Activated CD4-positive, alpha-beta T cell treated with anti-CD3 and anti-CD28 coated beads, Interleukin-2, amount 50 U/mL, for 4 hours (primary cell): ENCODE measurements at places on chromosomes 3 and 15.

DNA sequence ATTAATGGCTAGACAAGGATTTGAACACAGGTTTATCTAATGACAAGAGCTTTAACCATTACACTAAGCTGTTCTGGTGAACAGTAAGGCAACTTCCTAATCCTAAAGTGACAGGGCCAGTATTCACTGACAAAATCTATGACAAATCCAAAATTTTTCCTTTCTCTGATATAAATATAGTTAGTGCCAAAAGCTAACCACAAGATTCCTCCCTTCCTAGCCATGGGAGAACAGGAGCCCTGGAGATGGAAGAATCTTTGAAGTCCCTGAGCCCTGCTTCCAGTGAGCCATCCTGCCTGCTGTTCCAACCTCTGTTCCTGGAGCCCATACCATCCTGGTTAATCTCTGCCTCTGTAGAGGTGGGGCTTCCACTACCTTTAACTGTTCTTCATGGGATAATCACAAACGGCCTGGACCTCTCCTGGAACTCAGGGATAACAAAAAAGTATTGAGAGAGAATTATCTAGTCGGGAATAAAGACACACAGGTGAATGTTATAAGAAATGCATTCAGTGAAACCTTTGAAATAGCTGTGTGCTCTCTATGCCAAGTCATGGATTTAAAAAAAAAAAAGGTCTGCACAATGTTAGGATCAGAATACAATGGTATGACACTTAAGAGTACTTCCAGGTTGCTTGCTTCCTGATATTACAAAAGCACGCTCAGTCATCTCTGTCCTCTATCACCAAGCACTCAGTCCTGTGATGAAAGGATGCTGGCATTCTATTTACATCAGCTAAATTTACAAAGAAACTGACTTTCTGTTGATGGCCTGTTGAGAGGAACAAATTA lies 235.8 kb downstream of the SUCLG2 start:
- DNase-seq, result no peak

DNA sequence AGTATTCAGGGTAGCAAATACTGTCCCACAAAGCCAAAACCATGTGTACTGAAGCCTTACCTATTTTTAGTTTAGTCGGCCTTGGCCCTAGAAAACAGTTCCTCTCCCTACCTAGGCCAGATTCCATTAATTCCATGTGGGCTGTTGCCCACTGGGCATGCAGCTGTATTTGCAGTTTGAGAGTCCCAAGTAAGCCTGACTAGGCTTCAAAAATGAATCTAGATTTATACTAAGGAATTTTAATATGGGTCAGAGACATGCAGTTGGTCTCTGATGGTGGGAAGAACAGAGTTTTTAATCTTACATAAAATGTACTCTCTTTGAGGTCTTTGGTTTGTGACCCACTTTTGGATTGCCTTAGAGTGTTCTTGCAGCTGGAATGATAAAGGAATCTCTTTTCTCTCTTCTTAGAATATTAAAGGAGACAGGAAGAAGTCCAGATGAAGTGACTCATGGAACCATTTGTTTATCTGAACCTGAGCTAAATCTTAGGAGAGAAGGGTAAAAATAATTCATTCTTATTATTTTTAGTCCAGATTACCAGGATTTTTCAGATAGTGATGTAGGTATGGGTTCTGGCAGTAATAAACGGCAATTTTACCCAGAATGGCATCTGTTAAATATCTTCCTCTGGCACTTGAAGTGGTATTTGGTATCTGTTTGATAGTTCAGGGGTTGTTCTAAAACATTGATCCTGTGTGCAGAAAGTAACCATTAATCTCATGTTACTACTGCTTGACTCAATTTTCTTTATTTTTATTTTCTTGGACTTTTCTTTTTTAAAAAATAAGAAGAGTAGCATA lies 33.8 kb downstream of the GLCE start:
- DNase-seq, result no peak

GRCh38 chr3:24318677-24319287 lies 175.9 kb downstream of the THRB start:
- DNase-seq, result no peak

GRCh38 chr3:39386318-39386717 lies 3.1 kb downstream of the SLC25A38 start:
- DNase-seq, result no peak

- DNase-seq, result no peak
These were observed 13.9 kb upstream of the ANPEP start for GRCh38 chr15:89828281-89829145.

DNA sequence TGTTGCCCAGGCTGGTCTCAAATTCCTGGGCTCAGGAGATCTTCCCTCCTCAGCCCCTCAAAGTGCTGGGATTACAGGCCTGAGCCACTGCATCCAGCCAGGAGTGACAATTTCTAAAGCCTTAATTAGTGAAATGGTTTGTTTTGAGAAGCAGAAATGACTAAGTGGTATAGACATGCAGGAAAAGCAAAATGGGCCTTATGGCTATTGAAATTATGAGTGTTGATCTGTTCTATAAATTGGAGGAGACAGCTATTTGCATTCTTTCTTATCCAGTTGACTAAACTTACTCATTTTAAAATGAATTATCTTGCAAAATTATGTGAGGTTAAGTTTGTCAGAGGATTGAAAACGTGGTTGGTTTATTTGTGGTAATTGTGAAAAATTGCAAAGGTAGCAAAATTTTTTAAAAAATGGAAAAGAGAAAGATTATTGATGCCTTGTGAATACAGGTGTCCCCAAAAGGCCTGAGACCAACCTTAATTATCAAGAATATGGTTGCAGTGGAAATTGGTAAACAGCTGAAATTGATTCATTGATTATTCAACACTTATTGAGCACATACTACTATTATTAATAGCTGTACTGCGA lies 7.9 kb downstream of the RAP2B start:
- no peak for DNase-seq

- DNase-seq, result no peak
These were observed 34.9 kb downstream of the RAB7A start for GRCh38 chr3:128760881-128761280.

DNA sequence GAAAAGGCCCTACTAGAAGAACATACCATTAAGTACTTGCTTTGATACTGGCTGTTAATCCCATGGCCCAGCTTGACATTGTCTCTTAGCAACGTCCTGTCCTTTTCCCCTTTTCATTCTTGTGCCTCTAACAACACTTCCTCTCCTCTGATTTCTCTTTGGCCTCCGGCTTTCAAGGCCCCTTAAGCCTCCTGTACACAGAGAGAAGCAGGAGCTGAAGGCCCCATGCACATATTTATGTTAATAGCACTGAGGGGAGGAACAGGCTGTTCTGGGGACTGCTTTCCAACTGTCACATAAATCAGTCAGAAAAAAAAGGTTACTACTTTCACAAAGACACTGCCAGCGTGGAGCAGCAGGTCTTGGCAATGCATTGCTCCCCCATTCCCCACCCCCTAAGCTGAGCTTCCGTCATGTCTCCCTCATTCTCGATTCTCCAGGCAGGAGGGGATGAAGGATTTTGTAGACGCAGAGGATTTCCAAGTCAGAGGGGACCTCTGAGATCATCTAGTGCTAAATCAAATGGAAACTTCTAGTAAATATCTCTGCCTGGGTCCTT lies 257.4 kb upstream of the ADAMTS9 start:
- no peak for DNase-seq

DNA sequence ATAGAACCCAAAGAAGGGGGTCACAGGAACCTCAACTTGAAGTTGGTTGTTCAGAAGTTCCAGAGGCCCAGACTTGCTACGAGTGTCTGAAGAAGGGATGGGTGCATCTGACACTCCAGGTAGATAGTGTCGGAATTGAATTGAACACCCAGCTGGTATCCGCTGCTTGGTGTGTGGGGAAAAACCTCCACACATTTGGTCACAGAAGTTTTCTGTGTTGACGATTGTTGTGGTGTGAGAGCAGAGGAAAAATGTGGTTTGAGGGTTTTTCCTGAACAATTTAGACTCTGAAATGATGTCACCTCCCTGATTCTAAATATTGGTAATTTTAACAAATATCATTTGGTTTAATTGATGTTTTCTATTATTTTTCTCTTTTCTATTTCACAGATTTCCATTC lies 218.8 kb upstream of the CTNNB1 start:
- DNase-seq, result no peak

GRCh38 chr3:72520690-72521308 lies 327.4 kb downstream of the SHQ1 start:
- DNase-seq, result no peak

DNA sequence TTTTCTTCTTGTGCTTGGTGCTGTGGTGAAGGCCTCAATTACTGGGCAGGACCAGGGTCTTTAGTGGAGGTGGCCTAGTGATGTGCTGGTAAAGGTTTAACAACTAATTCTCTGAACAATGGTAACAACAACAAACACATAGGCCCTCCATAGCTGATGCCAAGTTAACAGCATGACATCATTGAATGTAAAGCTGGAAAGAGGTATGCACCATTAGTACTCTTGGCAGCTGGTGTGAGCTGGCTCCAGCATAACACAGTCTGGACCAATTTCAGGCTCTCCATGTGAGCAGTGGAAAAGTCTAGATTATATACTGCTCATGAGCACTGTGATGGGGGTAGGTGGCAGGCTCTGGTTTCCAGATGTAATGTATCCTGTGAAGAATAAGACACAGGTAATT lies 61.8 kb downstream of the SLC7A14 start:
- no peak for DNase-seq

DNA sequence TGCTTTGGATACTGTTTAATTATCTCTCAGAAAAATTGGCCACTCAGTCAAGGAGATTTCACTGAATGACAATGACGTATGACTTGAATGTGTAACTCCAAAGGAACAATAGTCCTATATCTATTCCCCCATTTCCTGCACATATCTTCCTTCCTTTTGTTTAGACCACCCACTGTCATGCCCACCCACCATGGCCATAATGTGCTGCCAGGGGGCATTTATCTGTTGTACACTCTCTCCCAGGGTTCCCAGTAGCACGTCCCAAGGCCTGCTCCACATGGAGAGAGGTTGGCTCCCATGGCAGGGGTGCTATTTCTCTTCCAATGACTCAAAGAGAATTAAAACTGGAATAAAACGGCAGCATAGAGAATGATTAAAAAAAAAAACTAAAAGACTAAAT lies 36.8 kb upstream of the CTNNB1 start:
- DNase-seq, result no peak

GRCh38 chr3:35640190-35641165 lies 1.2 kb downstream of the ARPP21 start:
- DNase-seq, result no peak

DNA sequence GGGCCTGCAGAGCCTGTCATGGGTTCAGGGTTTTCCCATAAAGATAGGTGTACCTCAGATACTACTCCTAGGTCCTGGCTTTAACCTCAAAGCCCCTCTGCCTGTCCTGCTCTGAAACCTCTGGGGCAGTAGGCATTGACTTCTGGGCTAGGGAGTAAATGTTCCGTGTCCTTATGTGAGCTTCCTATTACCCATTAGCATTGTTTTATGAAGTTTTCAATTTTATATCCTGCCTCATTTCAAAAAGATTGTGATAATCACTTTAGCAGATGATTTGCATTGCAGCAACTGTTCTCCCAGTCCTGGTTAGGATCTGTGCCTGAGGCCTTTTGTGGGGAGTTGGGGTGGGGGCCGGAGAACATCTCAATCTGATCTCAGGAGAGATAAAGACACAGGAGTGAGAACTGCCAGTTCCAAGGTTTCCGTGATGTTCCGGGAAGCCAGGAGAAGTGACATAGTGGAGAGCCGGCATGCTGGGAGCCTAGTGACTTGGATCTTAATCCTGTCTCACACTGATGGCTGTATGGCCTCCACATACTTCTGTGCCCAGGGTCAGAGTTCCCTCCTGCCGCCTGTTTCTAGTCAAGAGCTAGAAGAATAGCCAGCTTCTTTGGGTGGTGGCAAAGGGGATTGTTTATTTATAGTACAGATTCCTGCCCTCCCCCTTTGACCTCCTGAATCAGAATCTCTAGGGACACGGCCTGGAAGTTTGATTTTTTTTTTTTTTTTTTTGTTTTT lies 10.6 kb downstream of the TPM1 start:
- DNase-seq, result no peak

DNA sequence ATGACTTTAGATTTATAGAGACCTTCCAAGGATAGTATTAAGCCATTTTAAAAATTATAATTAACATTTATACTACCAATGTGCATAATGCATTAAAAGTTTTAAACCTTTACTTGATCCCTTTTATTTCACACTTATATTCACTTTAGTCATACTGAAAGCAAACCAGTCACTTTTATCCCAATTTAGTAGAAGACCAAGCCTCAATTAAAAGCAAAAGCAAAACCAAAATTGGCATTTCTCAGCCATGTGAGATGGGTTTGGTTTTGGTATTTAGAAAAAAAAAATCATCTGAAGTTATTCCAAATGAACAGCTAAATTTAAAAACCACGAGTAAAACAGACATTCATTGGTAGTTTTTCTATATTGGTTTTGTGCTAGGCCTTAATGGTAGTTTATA lies 249.4 kb downstream of the LPP start:
- DNase-seq, result no peak

DNA sequence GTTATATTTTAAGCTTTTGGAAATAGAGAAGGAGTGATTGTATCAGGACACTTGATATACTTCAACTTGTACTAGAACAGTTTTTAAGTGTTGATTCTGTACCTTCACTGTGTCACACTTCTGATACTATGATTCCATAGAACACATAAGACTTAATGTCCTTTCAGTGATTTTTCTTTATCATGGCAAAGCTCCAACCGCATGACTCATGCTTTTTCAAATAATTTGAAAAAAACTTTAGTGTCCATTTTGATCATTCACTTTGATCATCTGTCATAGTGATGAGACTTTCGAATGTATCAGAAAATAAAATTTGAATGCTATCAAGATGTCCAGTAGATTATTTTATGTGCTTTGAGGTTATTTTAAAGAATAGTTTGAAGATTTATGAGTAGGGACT lies 32.0 kb downstream of the AP4E1 start:
- DNase-seq, result no peak

GRCh38 chr3:188749010-188749617 lies 422.7 kb upstream of the TPRG1 start:
- peak; percentile 56 for DNase-seq

DNA sequence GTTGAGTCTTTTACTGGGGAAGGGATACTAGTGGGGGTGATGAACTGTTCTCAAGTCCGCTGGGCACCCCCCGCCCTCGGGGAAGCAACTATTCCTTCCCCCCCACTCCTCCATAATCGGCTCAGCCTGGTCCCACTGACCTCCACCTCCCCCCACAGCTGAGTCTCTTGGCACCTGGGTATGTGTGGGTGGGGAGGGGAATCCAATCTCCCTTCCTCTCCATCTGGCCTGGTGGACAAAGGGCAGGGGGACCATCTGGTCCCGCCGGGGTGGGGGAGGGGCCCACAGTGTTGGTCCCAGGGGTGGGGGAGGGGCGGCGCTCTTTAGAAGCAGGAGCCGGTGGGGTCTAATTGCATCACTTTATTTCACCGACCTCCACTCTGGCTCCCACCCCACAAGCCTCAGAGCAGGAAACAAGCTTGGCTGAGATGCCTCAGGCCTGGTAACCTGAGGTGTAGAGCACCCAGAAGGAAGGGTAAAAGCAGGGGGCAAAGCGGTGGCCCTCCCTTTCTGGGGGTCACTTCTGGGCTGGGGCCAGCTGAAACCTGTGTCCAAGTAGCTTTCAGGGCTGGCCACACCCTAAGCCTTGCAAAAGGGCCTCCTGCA lies 1.0 kb upstream of the PCBP4 start:
- no peak for DNase-seq

GRCh38 chr3:59578129-59578528 lies 528.3 kb upstream of the CFAP20DC start:
- no peak for DNase-seq
